Kidney (tissue), 22 donors: ENCODE measurements at places on chromosomes 13 and 19. TPM values are rescaled to one million over a fixed set of nuclear protein-coding genes. Genes with fewer than 3 reads are reported as not detected.

SPRY2 gene
- 26.2 TPM for total RNA-seq

DNA sequence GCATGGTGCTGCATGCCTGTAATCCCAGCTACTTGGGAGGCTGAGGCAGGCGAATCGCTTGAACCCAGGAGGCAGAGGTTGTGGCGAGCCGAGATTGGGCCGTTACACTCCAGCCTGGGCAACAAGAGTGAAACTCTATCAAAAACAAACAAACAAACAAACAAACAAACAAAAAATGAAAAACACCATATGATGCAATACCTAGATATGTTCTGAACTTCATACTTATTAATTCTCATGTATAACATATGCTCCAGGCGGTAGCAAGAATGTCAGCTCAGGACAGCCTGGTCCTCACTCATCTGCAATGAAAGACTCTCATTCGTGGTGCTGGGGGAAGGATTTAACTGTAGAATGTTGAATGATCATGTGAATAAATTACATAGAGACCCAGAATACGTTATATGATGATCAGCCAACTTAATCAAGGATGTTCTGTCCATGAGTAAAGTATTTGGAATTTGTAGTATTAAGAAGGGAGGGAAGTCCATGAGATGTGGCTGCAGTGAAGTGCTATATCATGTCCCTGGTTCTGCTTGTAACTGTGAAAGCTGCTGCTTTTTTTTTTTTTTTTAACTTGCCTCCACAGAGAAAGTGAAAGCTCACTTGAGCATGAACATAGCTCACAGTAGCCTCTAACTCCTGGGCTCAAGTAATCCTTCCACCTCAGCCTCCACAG lies 206.8 kb downstream of the UQCRFS1 start:
- peaks cover 5% of the 10 kb centered on the region for H3K4me1 ChIP-seq
- no peaks in the 10 kb centered on the region for H3K27me3 ChIP-seq
- no peak overlapping the region for H3K4me3 ChIP-seq
- DNase-seq: no peak
- no peaks in the 10 kb centered on the region for H3K36me3 ChIP-seq
- no peak overlapping the region for H3K27ac ChIP-seq

- no peak overlapping the region for H3K27ac ChIP-seq
- no peaks in the 10 kb centered on the region for H3K4me1 ChIP-seq
- no peak for DNase-seq
These were observed 11.7 kb upstream of the SULT2A1 start for GRCh38 chr19:47897861-47898260.

DNA sequence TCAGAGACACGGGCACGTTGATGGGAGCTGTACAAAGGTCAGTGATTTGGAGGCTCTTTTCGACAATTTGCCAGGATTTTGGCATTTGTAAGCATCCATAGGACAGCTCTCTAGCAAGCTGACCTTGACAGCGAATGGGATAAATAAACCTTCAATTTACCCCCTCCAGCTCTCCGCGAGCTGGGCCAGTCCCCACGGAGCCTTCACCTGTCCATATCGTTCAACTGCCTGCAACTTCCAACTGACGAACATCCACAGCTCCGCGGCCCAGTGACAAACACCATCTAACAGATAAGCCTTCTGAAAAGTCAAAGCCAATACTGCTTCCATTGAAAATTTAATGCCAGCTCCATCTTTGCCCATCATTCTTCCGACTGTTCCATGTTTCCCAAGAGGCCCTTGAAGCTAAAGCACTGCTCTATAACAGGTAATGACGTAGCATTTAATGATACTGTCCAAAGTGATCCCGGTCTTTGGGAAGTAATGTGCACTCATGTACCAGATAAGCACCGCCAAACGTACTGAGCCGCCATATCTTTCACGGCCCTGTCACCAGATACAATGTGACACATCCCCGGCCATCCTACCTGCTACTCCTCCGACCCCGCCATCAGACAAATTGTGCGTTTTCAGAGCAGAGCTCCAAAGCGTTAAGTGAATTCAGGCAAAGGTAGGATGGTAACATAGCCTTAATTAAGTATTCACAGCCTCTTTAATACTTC lies 365.3 kb upstream of the ZNF507 start:
- H3K27me3 ChIP-seq: no peaks in the 10 kb centered on the region
- H3K4me3 ChIP-seq: no peak overlapping the region
- H3K27ac ChIP-seq: no peak overlapping the region
- no peak for DNase-seq

TPTE2 gene
- total RNA-seq: 0.16 TPM

PALM gene
- 49.4 TPM for total RNA-seq

- H3K27ac ChIP-seq: no peak overlapping the region
- peaks cover 7% of the 10 kb centered on the region for H3K27me3 ChIP-seq
- no peak overlapping the region for H3K4me3 ChIP-seq
These were observed 482.0 kb downstream of the UQCRFS1 start for GRCh38 chr19:28730791-28731512.

KLF5 gene
- total RNA-seq: 52.7 TPM

- H3K4me1 ChIP-seq: peaks cover 3% of the 10 kb centered on the region
- no peak for DNase-seq
- no peaks in the 10 kb centered on the region for H3K36me3 ChIP-seq
These were observed 8.8 kb downstream of the S1PR2 start for GRCh38 chr19:10222201-10222890.

- H3K4me3 ChIP-seq: no peak overlapping the region
- no peaks in the 10 kb centered on the region for H3K27me3 ChIP-seq
These were observed 1.7 kb upstream of the SIGLEC7 start for GRCh38 chr19:51140441-51140840.

- H3K27me3 ChIP-seq: no peaks in the 10 kb centered on the region
- no peak overlapping the region for H3K27ac ChIP-seq
- peaks cover 5% of the 10 kb centered on the region for H3K4me1 ChIP-seq
- H3K4me3 ChIP-seq: no peak overlapping the region
- DNase-seq: peak; percentile 40
These were observed 105.3 kb upstream of the KLF5 start for GRCh38 chr13:72953391-72953965.

NMRK2 gene
- 0.69 TPM for total RNA-seq

DNA sequence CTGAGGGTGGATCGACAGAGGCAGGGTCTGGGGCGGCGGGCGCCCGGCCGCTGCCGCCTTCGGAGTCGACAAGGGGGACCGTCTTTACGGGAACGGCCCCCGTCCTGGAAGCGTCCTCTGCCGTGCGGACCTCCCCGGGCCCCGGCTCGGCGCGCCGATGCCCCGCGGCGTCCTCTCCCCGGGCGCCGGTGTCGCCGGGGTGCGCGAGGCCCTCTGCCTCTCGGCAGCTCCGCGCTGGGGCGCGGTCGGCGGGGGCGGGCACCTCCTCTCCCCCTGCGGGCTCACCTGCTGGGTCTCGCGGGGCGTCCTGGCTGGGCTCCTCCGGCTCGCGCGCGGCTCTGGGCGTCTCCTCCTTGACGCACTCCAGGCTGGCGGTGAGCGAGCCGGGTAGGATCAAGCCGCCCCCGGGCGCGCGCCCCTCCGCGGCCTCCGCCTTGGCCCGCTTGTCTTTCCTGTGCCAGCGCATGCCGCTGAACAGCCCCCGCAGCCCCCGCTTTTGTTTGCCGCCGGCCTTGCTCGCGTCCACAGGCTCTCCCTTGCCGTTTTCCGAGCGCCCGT lies 1.5 kb downstream of the AMER2 start:
- peaks cover 13% of the 10 kb centered on the region for H3K27me3 ChIP-seq
- H3K4me3 ChIP-seq: no peak overlapping the region
- no peaks in the 10 kb centered on the region for H3K36me3 ChIP-seq
- H3K4me1 ChIP-seq: peaks cover 2% of the 10 kb centered on the region
- H3K27ac ChIP-seq: no peak overlapping the region
- DNase-seq: peak; percentile 66

DNA sequence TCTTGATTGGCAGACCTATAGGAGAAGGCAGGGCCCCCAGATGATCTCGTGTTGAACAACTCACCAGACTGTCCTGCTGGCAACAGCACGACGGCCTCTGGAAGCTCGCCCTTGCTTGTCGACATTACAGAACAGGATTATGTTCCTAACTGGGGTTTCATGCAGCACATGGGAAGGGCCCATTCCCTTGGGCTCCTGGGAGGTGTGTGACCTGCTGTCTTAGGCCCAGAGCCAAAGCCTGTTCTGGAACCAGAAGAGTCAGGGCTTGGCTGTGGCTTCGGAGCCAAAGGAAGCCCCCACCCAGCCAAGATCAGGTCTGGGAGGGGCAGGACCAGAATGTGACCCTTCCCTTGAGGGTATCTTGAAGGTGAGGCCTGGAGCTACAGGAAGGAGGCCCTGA lies 36.9 kb downstream of the RGCC start:
- no peak overlapping the region for H3K4me3 ChIP-seq
- H3K27ac ChIP-seq: no peak overlapping the region
- H3K4me1 ChIP-seq: no peaks in the 10 kb centered on the region
- no peak for DNase-seq

DNA sequence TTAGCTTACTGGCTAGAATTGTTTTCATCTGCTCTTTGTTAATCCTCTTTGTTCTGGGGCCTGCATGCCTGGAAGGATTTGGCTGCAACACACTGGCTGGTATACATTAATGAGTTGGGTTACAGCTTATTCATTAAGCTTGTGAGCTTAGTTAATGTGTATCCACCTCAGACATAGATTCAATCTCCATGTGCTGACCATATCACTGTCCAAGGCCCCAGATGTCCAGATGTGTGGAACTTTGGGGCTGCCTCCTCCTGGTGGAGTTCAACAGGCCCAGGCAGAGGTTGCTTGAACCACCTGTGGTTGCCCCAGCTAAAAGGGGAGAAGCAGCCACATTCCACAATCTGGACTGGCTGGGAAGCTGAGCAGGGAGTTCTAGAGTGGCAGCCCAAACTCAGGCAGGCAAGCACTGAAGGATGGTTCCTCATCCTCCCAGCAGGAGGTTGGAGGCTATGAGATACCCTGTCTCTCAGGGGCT lies 5.4 kb downstream of the DIAPH3 start:
- peak overlapping the region; percentile 16 for H3K27ac ChIP-seq
- no peak overlapping the region for H3K4me3 ChIP-seq
- no peaks in the 10 kb centered on the region for H3K4me1 ChIP-seq
